T-helper 2 cell treated with Interferon-gamma antibody and Interleukin-4, amounts not matched to agents 100 ng/mL and 5 ng/mL, for 36 hours (primary cell): ENCODE measurements at places on chromosomes 1 and 21. TPM values are rescaled to one million over a fixed set of nuclear protein-coding genes. Genes with fewer than 3 reads are reported as not detected.

Gene COL8A2
- not detected in 2 replicates for total RNA-seq

Gene TMPRSS3
- 3.9 and 5.3 TPM in 2 replicates for total RNA-seq

Gene TMEM79
- total RNA-seq = 9.4 TPM in 2 replicates

Gene USH2A
- total RNA-seq = not detected in 2 replicates

Gene TAF12
- 35.1 and 35.2 TPM in 2 replicates for total RNA-seq

Gene MAP3K7CL
- 3.7 and 5.1 TPM in 2 replicates for total RNA-seq

Gene INKA2
- 3.0 and 4.0 TPM in 2 replicates for total RNA-seq

Gene TSPEAR
- not detected in 2 replicates for total RNA-seq

Gene MNDA
- not detected in 2 replicates for total RNA-seq

Gene CDA
- not detected in 2 replicates for total RNA-seq

Gene AADACL3
- not detected in 2 replicates for total RNA-seq

Gene TUT4
- 57.7 and 70.8 TPM in 2 replicates for total RNA-seq
